ENCODE measurements at places on chromosomes 5 and 9.

DNA sequence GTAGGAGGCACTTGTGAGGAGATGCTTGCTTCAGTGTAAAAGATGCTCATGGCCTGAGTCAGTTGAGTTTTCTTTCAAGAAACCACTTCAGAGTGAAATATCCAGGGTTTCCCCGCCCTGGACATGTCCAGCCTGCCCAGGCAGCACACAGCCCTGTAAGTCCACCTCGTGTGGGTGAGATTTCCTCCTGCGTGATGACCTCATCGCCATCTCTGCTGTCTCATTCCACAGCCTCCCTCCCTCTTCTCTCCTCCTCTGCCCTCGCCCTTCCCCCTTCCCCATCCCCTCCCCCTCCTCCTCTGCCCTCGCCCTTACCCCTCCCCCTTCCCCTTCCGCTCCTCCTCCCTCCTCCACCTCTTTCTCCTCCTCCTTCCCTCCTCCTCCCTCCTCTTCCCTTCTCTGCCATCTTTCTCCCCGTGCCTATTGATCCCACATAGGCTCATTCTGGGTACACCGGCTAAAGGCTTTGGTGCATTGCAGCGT lies 34.0 kb upstream of the NCS1 start:
- no peak for DNase-seq

GRCh38 chr5:81830596-81830995 lies 79.7 kb upstream of the SSBP2 start:
- DNase-seq = no peak

DNA sequence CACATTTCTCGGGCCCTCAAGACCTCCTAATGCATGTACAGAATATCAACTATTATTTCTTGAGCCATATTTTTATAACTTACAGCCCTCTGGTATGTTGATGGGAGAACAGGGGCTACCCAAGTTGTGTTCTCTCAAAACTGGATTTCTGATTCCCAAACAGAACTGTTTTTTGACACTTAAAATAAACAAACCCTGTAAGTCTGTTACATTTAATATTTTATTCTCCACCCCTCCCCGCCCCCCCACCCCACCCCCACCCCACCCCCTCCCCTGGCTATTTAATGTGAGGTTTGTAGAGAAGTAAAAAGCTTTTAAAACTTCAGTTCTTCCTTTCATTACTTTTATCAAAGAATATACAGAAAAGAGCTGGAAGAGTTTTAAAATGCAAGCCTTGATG lies 77.9 kb downstream of the FOXB2 start:
- no peak for DNase-seq

DNA sequence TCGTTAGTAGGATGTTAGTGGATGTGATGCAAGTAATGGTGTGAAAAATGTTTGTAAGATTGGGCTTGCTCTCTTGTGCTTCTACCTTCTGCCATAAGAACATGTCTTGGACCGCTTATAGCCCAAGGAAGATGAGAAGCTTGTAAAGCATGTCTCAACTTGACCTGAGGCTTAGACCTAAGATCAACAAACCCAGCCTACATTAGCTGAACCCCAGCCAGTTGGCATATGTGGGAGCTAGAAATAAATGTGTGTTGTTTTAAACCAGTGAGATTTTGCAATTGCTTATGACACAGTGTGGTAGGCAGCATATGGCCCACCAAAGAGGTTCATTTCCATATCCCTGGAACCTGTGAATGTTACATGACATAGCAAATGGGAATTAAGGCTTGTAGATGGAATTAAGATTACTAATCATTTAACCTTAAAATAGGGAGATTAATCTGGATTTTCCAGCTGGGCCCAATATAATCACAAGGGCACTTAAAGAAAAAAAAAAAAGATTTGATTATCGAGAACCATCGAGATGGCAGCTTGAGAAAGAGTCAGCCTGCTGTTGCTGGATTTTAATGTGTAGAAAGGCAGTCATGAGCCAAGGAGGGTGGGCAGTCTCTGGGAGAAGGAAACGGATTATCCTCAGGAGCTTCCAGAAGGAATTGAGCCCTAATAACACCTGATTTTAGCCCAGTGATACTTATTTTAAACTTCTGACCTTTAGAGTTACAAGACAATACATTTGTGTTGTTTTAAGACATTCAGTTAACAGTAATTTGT lies 27.3 kb upstream of the EDIL3 start:
- DNase-seq = no peak

GRCh38 chr9:112848316-112849151 lies 42.1 kb downstream of the SLC46A2 start:
- no peak for DNase-seq

DNA sequence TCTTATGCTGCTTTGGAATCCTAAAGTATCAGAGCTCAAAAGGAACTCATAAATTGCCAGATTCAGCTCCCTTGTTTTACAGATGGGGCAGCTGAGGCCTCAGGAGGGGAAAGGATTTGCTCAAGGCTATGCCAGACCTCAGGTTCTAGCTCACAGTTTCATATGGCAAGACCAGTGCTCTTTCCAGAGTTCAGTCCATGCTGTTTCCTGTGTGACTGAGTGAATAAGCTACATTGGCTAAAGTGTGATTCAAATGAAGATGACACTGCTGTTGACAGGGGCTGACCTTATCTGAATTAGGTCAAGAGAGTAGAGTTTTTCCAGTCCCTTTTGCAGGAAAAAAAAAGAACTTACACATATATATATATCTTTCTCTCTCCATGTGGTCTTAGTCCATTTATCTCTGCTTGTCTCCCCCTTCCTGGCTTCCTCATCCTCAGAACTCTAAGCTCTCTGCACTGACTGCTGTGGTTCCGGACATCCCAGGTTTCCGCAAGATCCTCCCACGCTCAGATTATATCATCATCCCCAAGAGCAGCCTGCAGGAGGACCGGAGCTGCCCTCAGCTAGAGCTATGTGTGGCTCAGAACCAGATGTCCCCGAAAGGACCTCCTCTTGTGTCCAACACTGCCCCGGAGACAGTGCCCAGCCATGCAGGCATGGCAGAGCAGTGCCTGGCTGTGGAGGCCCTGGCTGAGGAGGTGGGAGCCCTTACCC lies 9.3 kb downstream of the HMGXB3 start:
- no peak for DNase-seq

- no peak for DNase-seq
These were observed 144.5 kb upstream of the SEMA6A start for GRCh38 chr5:116719106-116719505.

DNA sequence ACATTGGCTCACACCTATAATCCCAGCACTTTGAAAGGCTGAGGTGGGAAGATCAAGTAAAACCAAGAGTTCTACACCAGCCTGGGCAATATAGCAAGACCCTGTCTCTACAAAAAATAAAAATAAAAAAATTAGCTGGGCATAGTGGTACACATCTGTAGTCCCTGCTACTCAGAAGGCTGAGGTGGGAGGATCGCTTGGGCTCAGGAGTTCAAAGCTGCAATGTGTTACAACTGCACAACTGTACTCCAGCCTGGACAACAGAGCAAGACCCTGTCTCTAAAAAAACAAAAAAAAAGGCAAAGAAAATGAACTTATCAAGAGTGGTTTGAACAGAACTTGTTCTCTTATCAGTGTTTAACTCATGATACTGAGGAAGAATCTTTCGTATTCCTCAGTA lies 29.3 kb downstream of the AP3B1 start:
- DNase-seq = no peak

GRCh38 chr5:178583279-178583678 lies 6.9 kb downstream of the COL23A1 start:
- DNase-seq = no peak

DNA sequence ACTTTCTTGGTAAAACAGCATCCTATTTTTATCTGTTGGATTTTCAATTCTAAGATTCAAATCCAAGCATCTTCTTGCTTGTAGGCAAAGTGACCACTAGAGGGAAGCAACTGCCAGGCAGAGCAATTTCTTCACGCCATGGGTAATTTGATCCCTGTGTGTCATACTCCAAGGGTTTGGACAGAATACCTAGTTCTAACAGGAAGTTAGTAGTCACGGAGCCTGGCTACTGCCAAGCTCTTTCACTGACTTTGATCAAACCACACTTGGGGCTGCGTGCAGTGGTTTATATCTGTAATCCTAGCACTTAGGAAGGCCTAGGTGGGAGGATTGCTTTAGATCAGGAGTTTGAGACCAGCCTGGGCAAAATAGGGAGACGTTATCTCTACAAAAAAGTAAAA lies 473.6 kb upstream of the TNC start:
- DNase-seq = no peak
